Natural killer cell treated with Interleukin-12 subunit alpha and Interleukin-12 subunit beta and Interleukin-15 and Interleukin-18, amount 100 ng/mL, for 72 hours (primary cell): ENCODE measurements at places on chromosomes 12 and 14. TPM values are rescaled to one million over a fixed set of nuclear protein-coding genes. Genes with fewer than 3 reads are reported as not detected.

Gene PHLDA1
- total RNA-seq, result 153 TPM

Gene CRIP1
- total RNA-seq, result 82.7 TPM

Gene HNRNPC
- 917 TPM for total RNA-seq

Gene AMHR2
- not detected for total RNA-seq

Gene DLGAP5
- 60.6 TPM for total RNA-seq

Gene ACVRL1
- total RNA-seq, result not detected
